Activated CD4-positive, alpha-beta T cell treated with anti-CD3 and anti-CD28 coated beads, Interleukin-10, Interleukin-2, amounts not matched to agents 100 ng/mL and 50 ng/mL, durations not matched to agents 16 hours and 8 hours (primary cell): ENCODE measurements at places on chromosomes 6 and 20.
A peak's percentile ranks its signal among the peaks of the same experiment; 100 is the strongest.

- no peak for DNase-seq
Measured at GRCh38 chr6:4902363-4902762, 101.5 kb downstream of the RPP40 start.

GRCh38 chr6:62150048-62150663 lies 135.9 kb downstream of the KHDRBS2 start:
- peak; percentile 21 for DNase-seq

- no peak for DNase-seq
Measured at GRCh38 chr6:29853245-29853644, 25.6 kb downstream of the HLA-G start.

- DNase-seq: no peak
Measured at GRCh38 chr6:78618970-78619369, 248.4 kb upstream of the IRAK1BP1 start.

- no peak for DNase-seq
Measured at GRCh38 chr6:5172041-5172653, 87.0 kb downstream of the PPP1R3G start.

DNA sequence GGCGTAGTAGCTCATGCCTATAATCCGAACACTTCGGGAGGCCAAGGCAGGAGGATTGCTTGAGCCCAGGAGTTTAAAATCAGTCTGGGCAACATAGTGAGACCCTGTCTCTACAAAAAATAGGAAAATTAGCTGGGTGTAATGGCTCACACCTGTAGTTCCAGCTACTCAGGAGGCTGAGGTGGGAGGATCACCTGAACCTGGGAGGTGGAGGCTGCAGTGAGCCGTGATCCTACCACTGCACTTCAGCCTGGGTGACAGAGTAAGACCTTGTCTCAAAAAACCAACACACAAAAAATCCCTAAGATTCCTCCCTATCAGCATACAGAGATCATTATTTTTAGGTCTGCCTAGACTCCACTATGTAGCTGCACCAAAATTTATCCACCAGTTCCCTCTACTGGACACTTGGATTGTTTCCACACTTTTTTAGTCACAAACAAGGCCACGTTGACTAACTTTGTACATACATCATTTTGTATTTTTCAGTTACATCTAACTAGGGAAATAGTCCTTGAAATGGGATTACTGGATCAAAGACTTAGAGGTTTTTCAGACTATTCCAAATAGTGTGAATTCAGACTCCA lies 3.6 kb upstream of the PHF1 start:
- DNase-seq: no peak

DNA sequence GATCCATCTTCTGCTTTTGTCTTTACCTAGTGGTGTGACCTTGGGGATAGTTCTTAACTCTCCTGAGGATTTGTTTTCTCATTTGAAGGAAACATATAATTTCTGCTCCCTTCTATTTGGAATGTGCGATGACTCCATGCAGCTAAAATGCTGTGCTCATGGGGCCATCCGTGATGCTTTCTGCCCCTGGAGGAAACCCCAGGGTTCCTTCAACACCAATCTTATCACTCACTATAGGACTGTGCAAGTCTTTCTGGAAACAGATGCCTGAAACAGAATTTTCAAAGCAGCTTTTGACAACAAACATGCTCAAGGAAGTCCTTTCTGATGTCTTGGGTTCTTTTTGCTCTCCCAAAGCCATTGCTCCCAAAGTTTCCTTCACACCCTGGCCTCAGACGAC lies 128.8 kb upstream of the GGTLC1 start:
- no peak for DNase-seq

- peak; percentile 90 for DNase-seq
Measured at GRCh38 chr6:148758492-148758891, 11.7 kb downstream of the UST start.

DNA sequence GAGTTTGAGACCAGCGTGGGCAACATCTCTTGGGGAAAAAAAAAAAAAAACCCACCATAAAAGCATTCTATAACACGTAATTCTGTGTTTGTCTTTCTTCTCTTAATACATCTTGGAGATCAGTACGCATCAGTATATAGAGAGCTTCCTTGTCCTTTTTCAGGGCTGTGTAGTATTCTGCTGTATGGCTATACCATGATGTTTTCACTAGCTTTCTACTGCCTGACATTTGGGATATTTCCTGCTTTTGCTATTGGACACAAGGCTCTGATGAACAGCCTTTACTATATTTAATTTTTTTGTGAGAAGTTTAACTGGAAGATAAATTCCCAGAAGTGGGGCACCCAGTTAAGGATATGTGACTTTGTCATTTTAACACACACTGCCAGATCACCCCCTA lies 7.0 kb downstream of the TRIB3 start:
- no peak for DNase-seq

GRCh38 chr6:37242429-37243052 lies 15.0 kb upstream of the TBC1D22B start:
- DNase-seq: peak; percentile 43

DNA sequence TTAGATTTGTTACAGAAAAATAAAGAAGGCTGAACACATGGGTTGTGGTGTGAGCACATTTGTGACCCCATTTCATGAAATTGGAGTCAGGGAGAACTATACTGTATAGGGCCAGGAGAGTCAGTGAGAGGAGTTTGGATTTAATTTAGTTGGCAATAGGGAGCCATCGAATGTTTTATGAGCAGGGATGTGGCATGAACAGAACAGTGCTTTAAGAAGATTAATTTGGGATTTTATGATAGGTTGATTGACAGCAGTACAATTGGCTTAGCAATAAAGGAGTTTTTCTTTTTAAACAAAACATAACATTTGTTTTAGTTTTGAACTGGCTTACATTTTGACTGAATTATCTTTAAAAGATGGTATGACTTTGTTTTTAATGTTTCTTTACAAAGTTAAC lies 105.6 kb upstream of the GLP1R start:
- no peak for DNase-seq

DNA sequence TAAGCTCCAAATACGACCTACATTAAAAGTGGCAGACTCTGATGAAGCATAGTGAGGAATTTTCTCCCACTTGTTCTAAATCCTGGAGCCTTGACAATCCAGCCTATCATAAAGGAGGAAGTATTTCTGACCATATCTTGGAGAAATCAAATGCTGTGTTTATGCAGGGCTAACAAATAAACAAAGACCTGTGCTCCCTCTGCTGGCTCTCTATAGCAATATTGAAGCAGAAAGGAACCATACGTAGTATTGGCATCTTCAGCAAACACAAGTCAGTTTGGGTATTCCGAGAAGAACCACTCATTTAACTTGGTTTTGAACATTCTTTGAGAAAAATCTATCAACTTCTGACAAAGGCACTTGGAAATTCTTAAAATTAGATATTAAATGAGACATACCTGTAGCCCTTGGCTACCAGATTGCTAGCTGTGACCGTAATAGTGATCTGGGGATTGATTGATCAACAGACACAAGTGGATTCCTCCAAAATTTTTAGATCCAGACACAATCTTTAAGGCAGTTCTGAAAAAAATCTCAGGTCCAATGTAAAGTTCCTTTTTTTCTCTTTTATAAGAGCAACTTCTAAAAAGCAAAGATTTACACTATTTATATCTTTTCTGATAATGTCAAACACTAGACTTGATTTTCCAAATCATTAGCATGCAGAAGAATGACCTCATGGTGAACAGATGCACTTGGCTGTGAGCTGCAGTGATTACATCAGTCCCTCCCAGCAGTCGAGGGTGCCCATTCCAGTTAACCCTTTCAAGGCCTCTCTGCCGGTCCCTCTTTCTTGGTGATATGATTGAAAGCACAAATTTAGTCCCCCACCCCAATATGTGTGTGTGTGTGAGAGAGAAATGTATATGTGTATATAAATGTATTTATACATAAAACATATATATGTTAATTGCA lies 40.2 kb downstream of the INSM1 start:
- DNase-seq: no peak

DNA sequence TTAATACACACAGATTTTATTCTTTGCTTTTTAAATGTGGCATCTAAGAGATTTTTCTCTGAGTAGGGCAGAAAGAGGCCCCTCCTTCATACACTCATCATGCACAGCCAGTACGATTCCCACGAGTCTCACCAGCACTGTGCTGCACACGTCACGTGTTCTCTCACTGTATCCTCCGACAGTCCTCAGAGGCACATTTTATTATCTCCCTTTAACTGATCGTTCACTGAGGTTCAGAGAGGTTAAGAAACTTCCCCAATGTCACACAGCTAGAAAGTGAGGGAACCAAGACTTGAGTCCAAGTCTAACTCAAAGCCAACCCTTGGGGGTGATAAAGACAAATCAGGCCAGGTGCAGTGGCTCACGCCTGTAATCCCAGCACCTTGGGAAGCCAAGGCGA lies 142.5 kb downstream of the PREX1 start:
- DNase-seq: no peak

DNA sequence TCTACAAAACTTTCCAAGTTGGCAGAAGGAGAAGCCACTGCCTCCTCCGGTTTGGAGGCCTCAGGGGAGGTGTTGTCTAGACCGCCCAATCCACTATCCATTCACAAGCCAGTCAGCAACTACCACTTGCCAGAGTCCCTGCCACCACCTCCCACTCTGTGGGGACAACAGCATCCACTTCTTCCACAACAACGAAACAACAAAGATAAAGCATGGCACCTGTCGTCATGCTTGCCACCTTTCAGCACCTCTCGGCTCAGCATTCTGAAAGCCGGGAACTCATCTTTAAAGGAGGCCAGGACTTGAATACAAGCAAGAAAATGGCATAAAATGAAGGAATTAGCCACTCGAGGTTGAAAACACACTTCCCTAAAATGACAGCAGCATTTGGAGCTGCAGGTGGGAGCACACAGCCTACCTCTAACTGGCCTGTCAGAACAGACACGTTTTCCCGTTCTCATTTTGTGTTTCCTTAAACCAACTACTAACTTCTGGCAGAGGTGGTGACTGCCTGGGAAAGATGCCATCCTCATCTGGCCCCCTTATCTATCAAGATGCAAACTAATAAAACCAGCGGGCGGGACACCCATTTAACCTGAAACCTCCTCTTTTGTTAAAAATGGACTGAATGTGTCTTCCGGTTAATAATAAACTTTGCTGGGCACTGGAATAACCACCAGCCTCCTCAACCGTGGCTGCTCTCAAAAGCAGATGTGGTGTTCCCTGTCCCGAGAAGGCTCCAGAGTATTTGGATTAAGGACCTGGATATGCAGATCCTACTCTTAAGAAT lies 21.7 kb downstream of the YTHDF1 start:
- DNase-seq: no peak

DNA sequence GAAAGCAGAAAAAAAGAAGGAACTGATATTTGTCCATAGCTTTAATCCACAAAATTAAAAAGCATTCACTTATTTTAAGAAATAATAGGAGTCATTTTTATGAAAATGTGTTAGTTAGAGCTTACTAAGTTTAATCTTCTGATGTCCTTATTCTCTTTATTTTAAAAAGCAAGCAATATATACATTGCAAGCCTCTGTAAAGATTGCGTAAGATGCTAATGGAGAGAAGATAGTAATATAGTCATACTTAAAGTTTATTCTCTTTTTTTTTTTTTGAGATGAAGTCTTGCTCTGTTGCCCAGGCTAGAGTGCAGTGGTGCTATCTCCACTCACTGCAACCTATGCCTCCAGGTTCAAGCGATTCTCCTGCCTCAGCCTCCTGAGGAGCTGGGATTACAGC lies 39.7 kb downstream of the AIG1 start:
- no peak for DNase-seq

DNA sequence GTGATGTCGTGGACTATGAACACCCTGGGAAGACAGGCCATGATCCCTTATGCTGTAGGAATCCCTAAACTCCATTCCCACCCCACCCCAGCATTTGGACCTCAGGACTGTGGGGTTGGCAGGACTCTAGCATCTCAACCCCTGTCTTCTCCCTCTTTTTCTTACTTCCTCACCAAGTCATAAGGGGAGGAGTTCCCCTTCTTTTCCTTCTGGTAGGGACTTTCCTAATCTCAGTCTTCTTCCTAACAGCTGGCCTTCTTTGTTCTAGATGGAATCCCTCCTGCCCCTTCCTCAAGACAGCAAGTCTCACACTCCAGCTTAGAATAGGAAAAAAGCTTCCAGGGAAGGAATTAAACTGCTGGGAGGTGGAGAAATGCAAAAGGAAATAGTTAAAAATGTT lies 2.3 kb upstream of the SIRPB2 start:
- DNase-seq: no peak

DNA sequence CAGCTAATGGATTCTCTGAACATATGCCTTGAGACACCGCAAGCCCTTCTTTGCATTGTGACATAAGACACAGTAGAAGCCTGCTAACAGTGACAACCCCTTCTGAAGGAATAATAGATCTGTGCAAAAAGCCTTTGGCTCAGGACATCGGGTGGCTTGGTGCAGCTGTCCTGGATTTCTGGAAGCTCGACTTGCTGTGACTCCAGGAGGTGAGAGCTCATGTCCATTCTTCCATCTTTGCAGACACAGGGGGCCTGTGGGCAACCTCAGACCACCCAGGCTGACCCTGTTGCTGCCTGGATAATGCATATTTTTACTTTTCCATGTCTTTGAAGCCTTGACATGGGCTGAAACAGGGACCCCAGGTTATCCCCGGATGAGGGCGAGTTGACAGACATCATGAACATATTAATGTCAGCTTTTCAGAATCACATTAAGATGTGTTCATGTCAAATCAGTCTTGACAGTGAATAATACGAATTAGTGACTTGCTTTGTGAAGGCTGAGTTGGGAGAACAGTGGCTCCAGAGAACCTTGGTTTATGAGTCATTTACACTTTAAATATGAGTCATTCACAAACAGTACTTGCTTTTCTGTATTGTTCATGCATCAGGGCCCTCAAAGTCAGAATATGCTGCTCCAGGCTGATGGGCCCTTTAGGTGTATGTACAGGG lies 66.8 kb upstream of the IYD start:
- DNase-seq: peak; percentile 82

- DNase-seq: no peak
Measured at GRCh38 chr20:25044261-25044560, 13.7 kb downstream of the ACSS1 start.

DNA sequence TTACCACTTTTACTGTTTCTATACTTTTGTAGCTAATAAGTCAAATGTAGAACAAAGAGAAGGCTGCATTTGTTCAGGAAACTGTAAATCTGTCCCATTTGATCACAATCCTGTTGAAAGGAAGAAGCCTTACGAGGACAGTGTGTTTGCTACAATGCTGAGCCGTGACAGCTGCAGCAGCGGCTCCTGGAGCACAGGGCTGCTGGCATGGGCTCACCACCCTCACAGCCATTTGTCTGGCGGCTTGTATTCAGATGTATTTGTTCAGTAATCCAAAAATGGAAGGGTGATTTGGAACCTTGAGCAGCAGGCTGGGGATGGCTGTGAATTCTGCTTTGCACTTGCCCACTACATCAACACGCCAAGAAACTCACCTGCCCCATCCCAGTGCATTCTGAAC lies 5.7 kb downstream of the TUBB2A start:
- no peak for DNase-seq
